ENCODE measurements at places on chromosomes 16 and 17.

GRCh38 chr17:76007131-76007849 lies 6.6 kb downstream of the CDK3 start:
- no peak for DNase-seq

GRCh38 chr16:980595-980854 lies 1.0 kb upstream of the SOX8 start:
- no peak for DNase-seq

- DNase-seq = no peak
These were observed 150.6 kb downstream of the MSI2 start for GRCh38 chr17:57406981-57407286.

GRCh38 chr16:5709889-5710288 lies 612.3 kb upstream of the EEF2KMT start:
- peak; percentile 9 for DNase-seq

- DNase-seq = no peak
These were observed 17.3 kb upstream of the CLEC18B start for GRCh38 chr16:74438492-74438979.

GRCh38 chr16:883781-884180 lies 83.2 kb upstream of the GNG13 start:
- no peak for DNase-seq

- peak; percentile 45 for DNase-seq
These were observed 1251.2 kb upstream of the CDH8 start for GRCh38 chr16:63287401-63287800.

DNA sequence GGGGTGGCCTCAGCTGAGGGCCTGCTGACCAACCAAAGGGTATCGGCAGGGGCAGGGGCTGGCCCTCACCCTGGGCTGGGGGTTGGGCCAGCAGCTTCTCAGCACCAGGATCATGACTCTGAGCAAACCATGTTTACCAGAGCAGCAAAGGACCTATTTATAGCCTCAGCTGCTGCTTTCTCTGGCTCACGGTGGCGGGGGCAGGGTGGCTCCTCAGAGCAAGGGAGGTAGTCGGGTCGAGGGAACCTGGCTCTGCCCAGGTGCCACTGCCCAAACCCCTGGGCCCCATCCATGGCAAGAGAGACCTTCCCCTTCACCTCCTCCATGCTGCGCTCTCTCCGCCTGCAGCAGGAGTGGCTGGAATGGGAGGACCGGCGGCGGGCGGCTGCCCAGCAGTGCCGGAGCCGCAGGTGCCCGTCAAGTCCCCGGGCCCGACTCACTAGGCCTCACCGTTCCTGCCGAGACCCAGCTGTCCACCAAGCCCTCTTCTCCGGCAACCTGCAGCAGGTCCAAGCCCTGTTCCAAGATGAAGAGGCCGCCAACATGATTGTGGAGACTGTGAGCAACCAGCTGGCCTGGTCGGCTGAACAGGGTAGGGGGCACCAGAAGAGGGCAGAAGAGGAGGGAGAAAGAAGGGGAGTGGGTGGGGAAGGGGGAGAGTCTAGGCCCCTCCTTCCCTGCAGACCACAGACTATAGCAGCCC lies at the start of gene ASB16:
ASB16 (plus strand) TSS at position 206 of the 703 bp plus-strand sequence; CDS start at position 292, 86 bp downstream.
- DNase-seq = peak; percentile 28

DNA sequence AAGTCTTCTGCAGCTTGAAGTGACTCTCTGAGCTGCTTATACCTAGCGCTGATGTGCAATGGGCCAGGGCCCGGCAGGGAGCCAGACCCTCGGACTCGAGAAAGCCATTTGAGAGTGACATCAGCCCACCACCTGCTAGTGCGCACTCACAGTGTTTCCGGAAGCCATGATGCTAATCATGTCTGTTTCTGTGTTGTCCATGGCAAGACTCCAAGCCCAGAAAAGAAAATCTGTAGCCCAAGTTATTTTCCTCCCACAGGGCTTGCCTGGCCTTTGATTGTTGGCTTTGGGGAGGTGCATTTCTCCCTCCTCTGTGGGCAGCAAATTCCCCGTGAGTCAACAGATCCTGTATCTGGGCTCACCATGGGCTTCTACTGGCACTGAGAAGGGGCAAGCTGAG lies 1.8 kb upstream of the CDRT4 start:
- no peak for DNase-seq

- no peak for DNase-seq
These were observed 47.1 kb downstream of the USP10 start for GRCh38 chr16:84746875-84747274.

DNA sequence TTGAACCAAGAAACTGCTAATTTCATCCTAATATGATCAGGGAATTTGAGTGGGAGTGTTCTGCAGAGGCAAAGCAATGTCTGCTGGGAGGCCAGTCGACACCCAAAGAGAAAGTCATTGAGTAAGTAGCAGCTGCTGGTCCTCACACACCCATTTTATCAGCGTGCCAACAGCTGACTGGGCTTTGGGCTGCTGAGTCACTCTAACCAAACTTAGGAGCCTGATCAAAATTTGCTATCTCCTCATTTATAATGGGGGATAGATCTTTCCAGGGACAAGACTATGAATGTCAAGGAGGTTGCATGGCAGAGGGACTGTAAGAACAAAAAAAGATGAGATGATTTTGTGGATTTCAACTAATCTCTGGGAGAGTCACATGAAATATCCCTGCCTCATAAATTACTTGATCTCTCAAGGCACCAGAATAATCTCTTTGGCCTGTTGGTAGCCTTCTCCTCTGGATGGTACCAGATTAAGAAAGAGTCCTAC lies 32.9 kb downstream of the CPSF4L start:
- DNase-seq = peak; percentile 66

- peak; percentile 90 for DNase-seq
These were observed 6.4 kb downstream of the NFE2L1 start for GRCh38 chr17:48054238-48055185.

DNA sequence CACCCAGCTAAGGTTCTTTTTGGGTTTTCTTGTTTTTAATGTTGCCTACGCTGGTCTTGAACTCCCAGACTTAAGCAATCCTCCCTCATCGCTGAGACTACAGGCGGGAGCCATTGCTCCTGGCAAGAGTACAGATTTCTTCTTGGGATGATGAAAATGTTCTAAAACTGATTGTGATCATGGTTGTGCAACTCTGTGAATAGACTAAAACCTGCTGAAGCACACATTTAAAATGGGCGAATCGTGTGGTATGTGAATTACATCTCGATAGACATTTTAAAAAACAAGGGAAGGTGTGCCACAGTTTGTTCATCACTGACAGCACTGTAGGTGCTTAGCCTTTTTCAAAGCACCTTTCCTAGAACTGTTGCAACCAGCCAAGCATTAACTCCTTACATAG lies 48.8 kb upstream of the CDH3 start:
- no peak for DNase-seq

GRCh38 chr17:8698162-8698971 lies 46.3 kb downstream of the CCDC42 start:
- peak; percentile 18 for DNase-seq

GRCh38 chr17:17526369-17526768 lies 30.2 kb upstream of the RASD1 start:
- no peak for DNase-seq

- no peak for DNase-seq
These were observed 318.2 kb downstream of the NPIPA8 start for GRCh38 chr16:18018376-18018775.

GRCh38 chr17:73058022-73058421 lies 34.5 kb downstream of the SLC39A11 start:
- DNase-seq = no peak

GRCh38 chr17:58330997-58331814 lies 2.6 kb upstream of the TSPOAP1 start:
- DNase-seq = no peak

DNA sequence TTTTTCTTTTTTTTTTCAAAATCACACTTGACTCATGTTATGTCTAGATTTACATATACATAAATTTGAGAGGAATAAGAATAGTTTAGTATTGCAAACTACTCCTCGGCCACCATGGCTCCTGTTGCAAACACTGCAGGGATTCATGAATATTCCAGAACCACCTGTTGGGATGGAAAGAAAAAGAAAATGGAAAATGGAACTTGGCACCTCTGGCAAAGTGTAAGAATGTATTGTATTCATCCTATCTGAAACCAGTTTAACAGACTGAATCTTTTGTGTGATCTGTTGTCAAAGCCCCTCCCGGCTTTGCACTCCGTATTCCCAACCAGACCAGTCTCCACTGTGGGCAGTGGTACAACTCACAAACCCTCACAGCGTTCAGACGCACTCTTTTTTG lies 124.4 kb downstream of the SPECC1 start:
- no peak for DNase-seq

DNA sequence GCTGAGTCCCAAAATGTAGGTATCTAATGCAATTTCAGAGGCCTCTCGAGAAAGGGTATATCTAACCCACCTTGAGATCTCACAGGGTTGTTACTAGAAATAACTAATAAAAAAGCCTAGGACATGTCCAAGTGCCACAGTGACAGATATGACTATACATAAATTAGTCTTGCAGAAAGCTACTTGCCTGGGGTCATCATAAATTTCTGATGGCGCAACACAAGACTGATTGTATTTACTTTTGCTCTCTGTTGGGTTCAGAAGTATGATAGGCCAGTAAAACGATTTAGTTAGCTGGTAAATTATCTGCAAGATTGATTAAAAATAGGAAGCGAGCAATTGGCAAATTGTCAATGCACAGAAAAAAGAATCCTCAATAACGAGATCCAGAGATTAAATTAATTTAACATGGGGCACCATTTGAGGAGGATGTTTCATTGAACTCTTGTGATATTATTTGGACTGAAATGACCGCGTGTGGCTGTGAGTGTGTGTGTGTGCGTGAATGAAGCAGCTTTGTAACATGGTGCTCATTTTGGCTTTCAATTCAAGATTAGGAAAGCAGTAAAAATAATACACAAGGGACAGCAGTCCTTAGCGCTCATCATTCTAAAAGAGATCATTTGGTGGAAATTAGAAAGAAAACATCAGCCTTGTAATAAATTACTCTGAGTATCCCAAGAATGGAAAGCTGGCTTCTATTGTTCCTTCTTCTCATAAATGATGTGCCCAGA lies 157.4 kb upstream of the ZFHX3 start:
- DNase-seq = no peak

DNA sequence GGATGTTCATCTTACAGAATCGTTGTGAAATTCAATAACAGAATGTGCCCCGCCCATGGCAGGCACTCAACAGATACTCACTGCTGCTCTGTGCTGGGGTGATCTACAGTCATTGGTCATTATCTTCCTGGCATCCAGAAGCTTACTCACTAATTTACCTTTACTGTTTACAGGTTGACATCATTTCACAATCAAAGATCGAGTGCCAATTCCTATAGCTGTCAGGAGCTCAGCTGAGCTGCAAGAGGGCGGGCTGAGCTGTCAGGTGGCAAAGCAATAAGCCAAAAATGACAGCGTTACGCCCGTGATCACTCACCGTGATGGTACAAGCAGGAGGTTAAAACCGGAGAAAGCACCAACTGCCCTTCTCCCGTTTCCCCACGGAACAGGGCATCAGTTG lies 51.2 kb downstream of the LITAF start:
- DNase-seq = peak; percentile 35

DNA sequence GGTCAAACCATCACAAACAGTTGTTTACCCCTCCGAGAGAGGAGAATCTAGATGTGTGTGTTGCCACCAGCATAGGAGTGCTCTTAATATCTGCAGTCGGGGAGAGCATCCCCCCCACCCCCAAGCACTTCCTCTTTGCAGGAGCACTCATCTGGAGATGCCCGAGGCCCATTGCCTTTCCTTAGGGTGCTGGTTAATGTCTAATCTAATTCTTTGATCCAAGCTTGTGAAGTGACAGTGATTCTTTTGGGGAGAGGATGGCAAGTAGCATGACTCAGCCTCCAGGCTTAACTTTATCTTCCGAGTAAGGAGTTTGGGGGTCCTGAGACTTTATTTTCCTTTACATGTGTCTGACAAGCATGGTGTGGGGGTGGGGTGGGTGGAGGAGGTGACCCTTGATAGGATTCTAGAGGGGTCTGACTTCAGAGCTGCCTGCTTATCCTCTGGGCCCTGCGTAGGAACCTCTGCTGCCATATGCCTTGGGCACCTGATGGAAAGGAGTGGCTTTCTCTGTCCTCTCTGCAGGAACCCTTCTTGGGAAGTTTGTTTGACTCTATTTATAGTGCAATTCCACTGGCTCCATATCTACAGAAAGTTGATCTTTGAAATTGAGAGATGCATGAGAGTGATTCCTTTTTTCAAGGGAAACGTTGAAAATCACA lies 207.1 kb downstream of the SPECC1 start:
- DNase-seq = peak; percentile 79

DNA sequence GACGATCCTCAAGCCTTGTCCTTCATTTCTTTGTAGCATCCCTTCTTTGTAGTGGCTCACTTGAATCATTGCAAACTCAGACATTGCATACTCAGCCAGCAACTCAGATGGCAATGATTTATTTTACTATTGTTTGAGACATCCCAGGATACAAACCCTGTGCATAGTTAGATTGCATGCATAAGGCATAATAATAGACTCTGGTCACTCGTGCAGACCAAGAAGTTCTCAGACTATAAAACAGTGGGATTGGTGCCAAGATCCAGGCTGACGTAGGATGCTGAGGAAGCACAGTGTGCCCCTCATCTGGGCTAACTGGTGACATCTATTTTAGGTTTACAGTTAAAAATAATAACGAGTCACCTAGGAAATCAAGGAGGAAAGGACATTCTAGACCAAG lies 142.3 kb downstream of the PMP22 start:
- no peak for DNase-seq

- no peak for DNase-seq
These were observed 12.9 kb upstream of the ZKSCAN2 start for GRCh38 chr16:25270577-25270976.

DNA sequence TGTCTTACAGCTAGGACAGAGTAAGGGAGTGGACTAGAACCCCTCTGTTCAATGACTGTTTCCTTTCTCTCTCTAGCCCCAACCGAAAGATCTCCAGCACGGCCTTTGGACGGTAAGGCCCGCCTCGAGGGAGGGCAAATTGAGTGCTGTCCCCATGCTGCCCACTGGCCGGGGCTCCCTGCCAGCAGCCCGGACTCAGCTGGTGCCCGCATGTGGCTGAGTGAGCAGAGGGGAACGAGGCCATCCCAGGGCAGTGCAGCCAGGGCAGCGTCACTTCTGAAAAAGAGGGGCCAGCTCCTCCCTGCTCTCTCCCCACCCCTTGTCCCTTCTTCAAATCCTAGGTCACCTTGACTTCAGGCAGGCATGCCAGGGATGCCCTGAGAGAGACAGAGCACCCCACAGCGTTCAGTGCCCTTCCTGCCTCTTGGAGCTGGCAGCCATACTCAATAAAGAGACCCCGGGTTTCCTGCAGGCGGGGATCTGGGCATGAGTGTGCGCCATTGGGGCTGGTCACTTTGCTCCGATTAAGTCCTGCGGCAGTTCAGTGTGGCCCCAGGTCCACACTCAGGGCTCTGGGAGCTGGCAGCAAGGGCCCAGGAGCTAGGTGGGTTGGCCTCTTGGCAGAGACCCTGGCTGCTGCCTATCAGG lies 130.9 kb downstream of the RAB11FIP4 start:
- DNase-seq = no peak

Measured in kidney tubule cell (primary cell).